ENCODE measurements at places on chromosomes 2 and 18.

DNA sequence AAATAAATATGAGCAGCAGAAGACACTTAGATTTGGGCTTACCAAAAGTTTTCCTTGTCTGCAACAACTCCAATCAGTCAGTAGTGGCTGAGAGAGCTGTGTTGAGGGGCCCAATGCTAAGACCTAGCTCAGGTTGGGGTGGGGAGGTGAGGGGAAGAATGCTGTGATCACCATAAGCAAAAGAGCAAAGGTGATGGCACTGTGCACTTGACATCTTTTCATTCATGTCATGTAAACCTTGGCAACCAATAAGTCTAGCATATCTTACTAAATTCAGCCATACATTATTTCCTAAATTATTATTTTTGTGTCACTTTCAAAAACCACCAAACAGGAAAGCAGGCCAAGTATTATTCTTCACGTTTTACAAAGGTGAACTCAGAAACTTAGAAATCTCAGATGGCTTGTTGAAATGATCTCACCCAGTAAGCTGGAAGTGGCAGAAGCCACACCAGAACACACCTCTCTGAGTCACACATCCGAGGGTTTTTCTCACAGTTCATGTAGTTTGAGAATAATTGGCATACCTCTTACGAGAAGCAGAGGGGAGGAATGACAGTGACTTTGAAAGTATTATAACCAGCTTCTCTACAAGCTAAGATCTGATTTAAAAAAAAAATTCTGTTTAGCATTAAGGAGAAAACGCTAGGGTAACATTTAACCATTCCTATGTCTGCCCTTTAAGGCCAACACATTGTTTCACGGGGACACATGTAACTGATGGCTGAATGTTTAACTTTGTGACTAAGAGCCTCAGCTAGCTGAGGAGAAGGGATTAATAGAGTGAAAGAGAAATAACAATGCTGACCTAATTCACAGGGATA lies 43.3 kb upstream of the SETBP1 start:
- no peak for DNase-seq

DNA sequence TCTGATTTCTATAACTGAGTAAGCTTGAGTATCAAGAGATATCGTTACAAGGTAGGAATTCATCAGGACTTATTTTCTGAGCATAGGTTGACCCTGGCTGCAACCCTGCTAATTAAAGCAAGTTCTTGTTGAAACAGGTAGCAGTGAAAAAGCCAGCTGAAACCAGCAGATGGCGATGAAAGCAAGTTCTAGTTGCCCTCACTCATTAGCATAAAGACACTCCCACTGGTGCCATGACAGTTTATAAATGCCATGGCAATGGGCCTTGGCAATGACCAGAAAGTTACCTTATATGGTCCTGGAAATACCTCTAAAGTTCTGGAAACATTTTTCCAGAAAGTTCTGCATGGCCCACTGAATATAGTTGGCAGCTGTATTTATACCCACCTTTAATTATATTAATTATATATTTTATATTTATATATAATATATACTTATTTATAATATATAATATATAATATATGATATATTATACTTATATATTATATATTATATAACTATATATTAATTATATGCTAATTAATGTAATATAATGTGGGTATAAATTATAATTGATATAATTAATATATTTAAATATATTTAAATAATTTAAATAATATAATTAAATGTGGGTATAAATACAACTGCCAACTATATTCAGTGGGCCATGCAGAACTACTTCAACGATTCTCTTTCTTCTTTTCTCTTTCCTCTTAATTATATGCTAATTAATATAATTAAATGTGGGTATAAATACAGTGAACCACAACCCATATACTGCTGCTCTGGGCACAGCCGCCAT lies 188.0 kb downstream of the CDH7 start:
- no peak for DNase-seq

- DNase-seq, result no peak
These were observed 58.8 kb downstream of the C2orf74 start for GRCh38 chr2:61220768-61221167.

DNA sequence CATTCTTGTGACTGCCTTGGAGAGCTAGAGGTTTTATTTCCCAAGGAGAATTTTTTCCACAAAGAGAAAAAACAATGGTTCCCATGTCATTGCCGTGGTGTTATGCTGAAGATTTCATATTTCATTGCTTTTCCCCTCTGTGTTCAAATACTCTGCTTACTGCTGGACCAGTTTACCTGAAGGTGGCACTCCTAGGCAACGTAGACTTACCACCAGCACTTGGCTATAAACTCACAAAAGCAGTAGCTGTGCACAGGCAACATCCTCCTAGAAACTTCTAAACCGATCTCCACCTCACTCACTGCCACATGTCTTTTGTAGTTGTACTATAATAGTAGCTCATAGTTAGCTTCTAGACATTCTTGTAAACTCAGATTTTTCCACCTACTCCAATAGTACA lies 1319.7 kb upstream of the CRIM1 start:
- no peak for DNase-seq

- DNase-seq, result no peak
These were observed 21.9 kb downstream of the TMEM237 start for GRCh38 chr2:201621293-201621999.

DNA sequence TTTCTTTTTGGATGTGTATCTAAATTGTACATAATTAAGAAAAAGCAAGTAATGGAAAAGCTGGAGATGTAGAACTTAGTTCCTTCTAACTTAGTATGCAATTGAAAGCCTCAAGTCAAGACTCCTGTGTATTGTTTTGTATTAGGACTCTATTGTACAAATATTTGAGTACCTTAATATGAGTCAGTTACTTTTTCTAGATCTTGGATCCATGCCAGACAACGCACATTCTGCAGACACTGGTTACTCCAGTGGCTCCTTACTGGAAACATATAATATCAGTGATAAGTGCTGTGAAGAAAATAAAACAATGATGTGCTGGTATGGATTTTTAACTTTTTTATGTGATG lies 1.5 kb downstream of the SLC39A10 start:
- DNase-seq, result no peak

DNA sequence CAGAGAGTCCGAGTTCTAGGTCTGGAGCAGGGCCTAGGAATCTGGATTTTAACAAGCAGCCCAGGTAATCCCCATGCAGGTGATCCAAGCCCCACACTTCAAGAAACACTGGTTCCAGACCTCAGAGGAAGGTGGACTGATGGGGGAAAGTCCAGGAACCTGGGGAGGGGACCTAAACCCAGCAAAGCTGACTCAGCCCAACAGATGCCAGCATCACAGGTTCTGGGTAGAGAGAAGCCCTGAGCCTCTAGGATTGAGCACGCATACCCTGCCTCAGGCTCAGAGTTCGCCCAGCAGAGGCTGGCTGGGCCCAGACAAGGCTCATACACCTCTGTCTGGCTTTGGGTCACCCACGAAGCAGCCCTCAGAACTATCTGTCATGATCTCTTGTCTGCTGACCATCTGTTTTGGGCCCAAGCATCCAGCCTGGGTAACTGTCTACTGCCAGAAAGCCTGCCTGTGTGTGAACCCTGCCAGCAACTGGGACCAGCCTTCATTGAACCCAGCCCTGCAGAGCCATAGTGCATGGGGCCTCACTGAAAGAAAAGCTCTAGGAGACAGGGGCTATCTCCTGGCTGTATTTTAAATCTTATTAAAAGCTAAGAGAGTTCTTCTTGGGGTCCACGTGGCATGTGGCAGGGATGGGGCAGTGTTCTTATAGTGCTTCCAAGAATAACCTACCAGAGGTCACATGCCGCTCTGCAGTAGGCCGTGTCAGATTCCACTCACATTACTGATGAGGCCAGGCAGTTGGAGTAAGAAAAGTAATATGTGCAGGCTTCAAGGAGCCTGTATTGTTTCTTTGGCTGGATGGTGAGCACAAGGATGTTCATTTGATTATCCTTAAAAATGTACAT lies 7.4 kb downstream of the TMEM127 start:
- DNase-seq, result no peak

DNA sequence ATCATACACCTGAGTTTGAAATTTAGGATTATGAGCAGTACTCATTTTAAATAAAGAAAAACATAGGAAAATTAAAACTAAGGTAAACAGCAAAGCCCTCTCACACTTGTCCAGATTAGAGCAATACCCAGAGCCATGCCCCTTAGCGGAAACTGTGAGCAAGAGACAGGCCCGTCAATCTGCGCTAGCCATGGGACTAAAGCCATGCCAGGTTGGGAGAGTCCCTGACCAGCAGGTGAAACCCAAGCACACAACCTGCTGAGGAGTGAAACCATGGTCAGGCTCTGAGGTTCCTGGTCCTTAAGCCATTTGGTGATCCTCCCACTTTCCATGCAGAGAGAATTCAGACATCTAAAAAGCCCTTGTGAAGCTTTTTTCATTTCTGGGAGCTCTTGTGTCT lies 494.3 kb downstream of the STK39 start:
- no peak for DNase-seq

GRCh38 chr2:85911814-85912692 lies 23.3 kb upstream of the ST3GAL5 start:
- DNase-seq, result no peak

DNA sequence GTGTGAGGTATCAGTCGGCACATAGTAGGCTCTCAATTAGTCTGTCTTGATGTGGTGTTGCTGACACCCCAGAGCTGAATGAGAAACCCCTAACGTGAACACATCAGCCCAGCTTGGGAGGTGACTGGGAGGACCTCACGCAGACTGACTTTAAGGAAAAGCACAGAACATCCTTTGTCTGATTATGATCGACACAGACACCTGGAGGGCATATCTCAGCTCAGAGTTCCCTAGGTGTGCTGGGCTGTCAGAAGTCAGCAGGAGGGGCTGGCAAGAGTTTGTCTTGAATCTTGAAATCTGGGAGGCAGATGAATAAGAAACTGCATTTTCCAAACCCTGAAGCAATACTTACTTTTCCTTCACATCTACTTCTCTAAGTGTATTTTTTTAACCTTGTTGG lies 16.8 kb upstream of the MYCN start:
- no peak for DNase-seq

GRCh38 chr2:237541243-237541642 lies 25.1 kb upstream of the PRLH start:
- DNase-seq, result no peak

DNA sequence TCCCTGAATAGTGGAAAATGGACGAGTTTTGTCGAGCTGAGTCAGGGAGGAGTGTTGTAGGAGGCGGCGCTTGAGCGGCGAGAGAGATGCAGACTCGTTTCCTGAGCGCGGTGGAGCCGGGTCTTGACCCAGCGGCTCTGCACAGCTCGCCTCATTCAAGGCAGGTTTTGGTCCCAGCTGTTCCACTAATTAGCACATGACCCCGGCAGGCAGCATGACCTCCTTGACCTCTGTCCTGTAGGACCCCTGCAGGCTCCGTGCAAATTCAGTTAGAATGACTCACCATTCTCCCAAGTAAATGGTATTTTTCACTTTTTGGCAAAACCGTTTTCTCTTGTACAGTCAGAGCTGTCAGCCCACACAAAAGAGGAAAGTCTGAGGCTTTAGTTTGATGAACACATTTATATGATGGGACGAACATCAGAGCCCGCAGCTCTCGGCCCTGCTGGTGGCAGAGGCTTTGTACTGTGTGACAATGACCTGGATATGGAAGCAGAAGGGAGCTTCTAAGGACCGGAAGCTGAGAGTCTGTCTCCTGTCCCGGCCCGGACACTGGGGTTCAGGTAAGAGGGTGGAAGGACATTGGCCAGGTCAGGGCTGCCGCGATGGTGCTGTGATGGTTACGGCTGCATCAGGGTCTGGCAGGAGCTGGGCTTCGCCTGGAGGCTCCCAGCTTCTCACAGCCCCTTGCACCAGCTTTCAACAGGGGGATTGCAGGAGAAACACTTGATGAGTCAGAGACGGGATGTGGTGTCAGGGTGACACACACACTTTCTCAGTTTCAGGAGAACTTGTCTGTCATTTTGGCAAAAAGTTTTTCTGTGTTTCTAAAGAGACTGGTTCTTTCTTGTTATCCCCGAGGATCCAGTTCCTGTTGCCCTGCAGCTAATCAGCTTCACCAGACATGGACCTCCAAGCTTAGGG lies 29.9 kb upstream of the ALKAL2 start:
- no peak for DNase-seq

GRCh38 chr2:218823196-218823855 lies 8.3 kb downstream of the PRKAG3 start:
- DNase-seq, result no peak

- DNase-seq, result no peak
These were observed 27.3 kb downstream of the MTCL1 start for GRCh38 chr18:8732442-8733360.

- DNase-seq, result no peak
These were observed 7.0 kb downstream of the SPEG start for GRCh38 chr2:219441451-219442255.

GRCh38 chr18:42112657-42113420 lies 157.8 kb downstream of the PIK3C3 start:
- no peak for DNase-seq

DNA sequence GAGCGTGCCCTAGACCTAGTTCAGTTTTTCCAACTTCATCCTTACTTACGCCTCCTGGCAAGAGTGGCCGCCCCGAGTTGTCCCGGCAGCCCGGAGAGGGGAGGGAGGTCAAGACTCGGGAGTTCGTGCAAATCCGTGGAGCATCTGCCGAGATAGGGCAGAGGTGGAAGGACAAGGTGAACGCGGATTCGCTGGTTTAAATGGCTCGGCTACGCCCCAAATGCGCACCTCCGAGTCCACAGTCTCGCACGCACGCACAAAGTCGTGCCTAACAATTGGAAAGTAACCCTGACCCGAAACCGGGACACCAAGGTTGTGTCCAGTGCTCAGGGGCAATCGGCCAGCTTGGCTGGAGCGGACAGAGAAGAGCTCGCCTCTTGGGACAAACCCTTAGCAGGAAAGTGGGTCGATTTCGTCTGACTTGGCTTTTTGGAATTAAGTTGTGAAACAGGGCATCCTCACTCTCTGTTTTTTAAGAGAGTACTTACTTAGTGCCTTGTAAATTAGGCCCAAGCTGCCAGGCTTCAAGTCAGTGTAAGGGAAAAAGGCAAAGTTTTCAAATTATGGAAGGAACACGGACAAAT lies 726 bp upstream of the SS18 start:
- DNase-seq, result no peak
